Type B pancreatic cell (in vitro differentiated cells): ENCODE measurements at places on chromosomes 6 and 20. TPM values are rescaled to one million over a fixed set of nuclear protein-coding genes. Genes with fewer than 3 reads are reported as not detected.

GRCh38 chr20:3681931-3682781, at the start of gene ADAM33:
Gene ADAM33 (minus strand): TSS chr20:3682010. CDS start chr20:3682004, 6 bp downstream.
- no peak for DNase-seq

GRCh38 chr20:52087471-52087870, 104.1 kb downstream of the ZFP64 start:
- no peak for DNase-seq

GRCh38 chr6:39339096-39339867, 16.8 kb upstream of the KCNK16 start:
- DNase-seq: no peak

DNA sequence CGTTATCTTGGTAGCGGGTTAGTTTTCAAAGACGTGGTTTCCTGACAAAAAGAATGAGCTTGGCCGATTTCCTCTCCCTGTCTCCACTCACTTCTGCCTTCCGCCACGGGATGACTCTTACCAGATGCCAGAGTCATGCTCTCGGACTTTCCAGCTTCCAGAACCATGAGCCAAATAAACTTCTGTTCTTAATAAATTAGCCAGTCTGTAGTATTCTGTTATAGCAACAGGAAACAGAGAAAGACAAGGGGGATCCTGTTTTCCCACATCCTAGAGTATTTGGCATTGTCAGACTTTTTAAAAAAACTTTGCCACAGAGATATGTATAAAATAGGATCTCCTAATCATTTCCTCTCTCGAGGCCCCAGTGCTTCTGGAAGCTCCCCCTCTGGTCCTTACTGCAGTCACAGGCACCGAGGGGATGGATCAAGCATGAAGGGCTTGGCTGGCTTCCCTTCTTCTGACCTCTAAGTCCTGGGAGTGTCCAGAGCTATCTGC, 84.9 kb upstream of the NAA20 start:
- DNase-seq: no peak

Gene PRICKLE4
- 2.1 and 2.8 TPM in 2 replicates for total RNA-seq

Gene PRPH2
- total RNA-seq: not detected in 2 replicates

Gene PSMB9
- total RNA-seq: 5.7 and 16.9 TPM in 2 replicates
